ENCODE measurements at places on chromosomes 16 and 17.

DNA sequence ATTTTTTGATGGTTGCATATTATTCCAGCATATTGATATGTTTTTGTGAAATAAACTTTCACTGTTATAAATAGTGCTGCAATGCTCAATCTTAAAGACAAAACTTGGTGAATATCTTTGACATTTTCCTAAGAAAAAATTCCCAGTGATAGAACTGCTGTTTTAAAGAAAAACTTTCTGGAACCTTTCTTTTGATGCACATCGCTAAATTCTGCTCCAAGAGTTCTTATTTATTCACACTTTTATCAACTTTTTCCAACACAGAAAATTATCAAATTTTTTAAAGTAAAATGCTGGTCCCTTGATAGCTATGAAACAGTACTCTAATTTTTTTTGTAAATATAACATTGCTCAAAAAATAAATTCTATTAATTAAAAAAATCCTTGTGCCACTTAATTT lies 196.6 kb downstream of the HS3ST3A1 start:
- DNase-seq, result no peak

DNA sequence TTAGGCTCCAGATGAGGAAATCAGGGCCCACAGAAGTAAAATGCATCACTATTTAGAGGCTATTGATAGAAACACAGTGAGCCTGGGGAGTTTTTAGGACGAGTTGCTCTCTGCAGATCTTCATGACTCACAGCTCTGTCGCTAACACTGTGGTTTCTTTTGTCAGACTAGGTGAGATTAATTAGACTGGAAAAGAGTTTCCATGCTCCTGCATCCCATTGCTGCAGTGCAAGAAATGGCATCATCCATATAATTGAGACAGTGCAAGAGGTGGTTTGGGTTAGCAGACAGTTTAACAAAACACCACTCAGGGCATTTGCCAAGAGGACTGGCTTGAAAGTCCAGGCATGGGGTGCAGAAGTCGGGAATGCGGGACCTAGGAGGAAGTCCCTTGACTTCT lies 198.8 kb upstream of the CACNG5 start:
- DNase-seq, result no peak

DNA sequence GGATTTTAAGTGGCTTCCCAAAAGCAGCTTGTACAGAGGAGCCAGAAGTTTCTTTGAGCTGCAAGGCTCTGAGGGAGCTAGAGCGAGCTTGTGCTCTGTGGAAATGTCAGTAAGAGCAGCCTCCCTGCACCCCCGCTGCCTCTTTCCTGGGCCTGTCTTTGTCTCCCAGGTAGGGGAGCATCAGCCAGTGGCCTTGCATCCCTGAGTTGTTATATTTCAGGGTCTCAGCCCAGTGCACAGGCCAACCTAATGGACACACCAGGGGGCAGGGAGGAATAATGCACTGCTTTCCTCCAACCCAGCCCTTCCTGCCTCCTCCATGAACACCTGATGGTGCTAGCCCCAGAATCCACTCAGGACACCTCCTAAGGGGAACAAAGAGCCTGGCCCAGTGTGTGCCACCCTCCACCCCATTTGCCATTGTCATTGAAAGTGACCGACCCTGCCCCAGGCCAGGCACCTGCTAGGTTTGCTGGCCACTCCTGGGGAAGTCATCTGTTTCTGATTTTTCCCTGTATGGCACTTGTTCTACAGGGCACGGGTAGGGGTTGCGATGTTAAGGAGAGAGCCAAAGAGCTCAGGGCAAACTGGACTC lies 6.3 kb downstream of the TPPP3 start:
- no peak for DNase-seq

DNA sequence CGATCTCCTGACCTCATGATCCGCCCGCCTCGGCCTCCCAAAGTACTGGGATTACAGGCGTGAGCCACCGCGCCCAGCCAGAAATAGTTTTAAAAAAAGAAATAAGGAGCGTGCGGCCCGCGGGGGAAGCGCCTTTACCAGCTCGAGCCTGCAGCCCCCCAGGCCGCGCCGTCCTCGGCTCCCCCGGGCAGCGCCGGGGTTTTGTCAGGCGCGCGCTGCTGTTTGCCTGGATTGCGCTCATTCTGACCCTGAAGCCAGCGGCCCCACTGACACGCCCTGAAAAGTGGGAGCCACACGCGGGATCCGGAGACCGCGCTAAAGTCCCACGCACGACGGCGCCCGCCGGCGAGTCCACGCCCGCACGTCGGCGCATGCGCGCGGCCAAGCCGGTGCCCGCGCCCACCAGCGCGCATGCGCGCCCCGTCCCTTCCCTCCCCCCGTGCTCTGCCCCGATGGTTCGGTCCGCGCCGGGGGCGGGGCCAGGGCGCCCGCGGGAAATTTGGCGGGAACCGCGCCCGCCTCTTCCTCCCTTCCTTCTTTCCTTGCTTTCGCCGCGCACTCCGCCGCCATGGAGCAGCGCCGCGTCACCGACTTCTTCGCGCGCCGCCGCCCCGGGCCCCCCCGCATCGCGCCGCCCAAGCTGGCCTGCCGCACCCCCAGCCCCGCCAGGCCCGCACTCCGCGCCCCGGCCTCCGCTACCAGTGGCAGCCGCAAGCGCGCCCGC lies at the start of gene CDT1:
TSS of gene CDT1 (plus strand) at position 526 of the 724 bp plus-strand sequence. CDS start at position 569, 43 bp downstream.
- DNase-seq, result peak; percentile 38

DNA sequence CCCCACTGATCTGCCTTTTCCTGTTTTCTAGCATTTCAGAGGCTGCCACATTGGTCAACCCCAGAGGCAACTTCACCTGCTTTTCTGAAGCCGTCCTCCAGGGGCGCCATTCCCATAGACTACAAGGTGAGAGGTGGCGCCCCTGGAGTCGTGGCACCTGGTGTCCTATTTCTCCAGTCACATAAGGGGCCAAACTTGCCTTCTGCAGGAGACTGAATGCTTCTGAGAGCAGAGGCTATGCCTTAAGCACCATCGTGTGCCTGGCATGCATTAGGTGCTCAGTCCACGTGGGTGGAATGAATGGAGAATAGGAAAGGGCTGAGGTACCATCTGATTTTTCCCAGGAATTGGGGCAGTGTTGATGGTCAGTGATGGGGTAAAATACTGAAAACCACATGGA lies 164.8 kb downstream of the HAPSTR1 start:
- DNase-seq, result no peak

DNA sequence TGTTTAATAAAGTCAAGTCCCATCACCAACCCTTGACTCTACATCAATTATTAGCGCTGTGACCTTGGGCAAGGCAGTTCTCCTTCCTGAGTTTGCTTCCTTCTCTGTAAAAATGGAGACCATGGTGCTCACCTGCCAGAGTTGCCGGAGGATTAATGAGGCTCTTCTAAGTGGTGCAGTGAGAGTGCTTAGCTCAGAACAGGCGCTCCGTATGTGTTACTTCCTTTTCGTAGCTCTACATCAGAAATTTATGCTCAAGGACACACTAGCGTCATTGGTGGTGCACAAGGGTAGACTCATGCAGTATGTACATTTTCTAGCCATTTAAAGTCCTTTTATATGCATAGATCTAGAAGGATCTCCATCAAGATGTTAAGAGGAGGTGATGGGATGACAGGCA lies 17.4 kb upstream of the CMIP start:
- no peak for DNase-seq

DNA sequence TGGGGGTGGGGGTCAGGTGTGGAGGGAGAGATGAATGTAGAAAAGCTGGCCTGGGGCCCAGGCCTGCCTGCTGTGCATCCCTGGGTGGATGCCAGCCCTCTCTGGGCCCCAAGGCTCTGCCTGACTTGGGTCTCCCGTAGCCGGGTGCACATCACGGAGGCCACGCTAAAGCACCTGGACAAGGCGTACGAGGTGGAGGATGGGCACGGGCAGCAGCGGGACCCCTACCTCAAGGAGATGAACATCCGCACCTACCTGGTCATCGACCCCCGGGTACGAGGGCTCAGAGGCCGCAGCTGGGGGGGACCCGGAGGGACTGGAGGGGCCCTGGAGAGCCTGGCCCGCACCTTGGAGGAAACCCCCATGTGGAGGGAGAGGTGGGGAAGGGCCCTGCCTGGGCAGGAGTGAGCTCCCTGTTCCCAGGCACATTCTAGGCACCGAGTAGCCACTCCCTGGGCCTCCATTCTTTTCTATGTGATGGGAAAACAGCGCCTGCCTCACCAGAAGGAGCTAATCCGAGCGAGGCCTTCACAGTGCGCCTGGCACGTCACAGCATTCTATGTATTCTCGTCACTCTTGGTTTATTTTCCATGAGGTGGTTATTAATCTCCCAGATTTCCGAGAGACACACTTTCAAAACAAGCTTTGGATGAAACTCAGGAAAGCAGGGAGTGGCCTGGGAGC lies 34.7 kb downstream of the ADCY7 start:
- DNase-seq, result no peak

GRCh38 chr16:75803753-75804152 lies 77.5 kb upstream of the CPHXL start:
- no peak for DNase-seq

DNA sequence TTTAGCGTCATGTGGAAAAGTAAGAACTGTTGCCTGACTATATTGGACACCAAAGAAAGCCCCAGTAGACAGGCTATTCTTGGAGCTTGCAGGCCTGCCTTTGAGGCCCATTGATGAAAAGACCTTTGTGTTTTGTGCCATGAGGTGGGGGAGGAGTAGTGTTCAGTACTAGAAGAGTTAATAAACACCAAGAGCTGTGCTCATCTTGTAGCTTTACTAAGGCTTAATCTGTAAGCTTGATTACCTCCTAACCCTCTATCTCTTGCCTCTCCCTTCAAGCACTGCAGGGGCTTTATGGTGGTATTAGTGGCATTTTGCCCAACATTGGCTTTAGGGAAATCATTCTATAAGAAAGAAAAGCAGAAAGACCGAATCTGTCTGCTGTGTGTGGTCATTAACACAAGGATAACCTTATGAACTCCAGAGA lies 220.2 kb upstream of the TBX2 start:
- no peak for DNase-seq

DNA sequence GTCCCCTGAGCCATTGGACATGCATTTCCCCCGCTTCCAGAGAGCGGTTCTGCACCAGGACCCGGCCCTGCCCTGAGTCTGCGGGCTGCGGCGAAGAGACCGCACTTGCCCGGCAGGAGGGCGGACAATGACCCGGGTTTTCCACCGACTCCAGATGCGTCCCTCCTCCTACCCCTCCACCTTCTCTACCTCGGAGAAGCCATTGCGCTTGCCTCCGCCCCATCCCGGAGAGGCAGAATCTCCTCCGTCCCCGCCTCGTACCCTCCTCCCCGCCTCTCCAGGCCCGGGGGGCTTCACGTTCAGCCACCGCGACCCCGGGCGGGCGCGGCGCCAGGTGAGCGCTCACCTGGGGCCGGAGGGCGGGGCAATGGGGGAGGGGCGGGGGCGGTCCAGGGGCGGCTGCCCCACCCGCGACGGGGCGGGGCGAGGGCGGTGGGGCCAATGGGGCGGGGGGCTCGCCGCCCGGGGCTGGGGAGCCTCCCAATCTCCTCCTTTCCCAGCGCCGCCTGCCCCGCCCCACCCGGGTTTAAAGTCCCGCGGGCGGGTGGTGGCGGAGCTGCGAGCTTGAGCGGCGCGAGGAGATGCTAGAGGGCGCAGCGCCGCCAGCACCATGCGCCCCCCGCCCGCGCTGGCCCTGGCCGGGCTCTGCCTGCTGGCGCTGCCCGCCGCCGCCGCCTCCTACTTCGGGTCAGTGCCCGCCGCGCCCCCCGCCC lies at the start of gene WNT9B:
TSS of gene WNT9B (plus strand) at position 555 of the 713 bp plus-strand sequence. CDS start at position 611, 56 bp downstream.
- DNase-seq, result peak; percentile 84

GRCh38 chr17:73007407-73007806 lies 85.1 kb downstream of the SLC39A11 start:
- no peak for DNase-seq
